Pons (tissue), 1 donor: ENCODE measurements at places on chromosomes 5 and 9.

DNA sequence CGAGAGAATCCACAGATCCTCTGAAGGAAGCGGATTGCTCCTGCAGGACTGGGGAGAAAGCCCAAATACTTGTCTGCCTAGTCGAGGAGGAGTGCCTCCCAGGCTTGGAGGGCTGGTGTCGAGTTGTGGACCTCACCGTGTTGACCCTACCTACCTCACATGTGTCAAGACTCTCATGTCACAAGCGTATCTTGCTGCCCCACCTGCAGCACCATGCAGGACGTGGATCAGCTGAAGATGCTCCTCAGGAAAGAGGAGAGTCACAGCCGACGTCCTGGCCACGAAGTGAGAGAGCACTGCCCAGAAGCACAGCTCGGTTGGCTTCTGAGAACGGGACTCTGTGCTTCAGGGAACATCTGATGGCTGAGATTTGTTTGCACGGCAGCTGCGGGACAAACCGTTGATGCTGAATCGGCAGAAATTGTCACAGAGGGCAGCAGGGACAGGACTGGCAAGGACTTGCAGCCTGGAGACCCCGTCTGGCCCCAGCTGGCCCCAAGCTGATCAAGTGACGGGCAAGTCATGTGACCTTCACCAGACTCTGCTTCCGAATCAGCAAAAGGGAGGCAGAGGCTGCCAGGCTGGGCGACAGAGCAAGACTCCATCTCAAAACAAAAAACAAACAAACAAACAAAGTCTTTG lies 119.1 kb upstream of the ITGA1 start:
- DNase-seq: no peak

DNA sequence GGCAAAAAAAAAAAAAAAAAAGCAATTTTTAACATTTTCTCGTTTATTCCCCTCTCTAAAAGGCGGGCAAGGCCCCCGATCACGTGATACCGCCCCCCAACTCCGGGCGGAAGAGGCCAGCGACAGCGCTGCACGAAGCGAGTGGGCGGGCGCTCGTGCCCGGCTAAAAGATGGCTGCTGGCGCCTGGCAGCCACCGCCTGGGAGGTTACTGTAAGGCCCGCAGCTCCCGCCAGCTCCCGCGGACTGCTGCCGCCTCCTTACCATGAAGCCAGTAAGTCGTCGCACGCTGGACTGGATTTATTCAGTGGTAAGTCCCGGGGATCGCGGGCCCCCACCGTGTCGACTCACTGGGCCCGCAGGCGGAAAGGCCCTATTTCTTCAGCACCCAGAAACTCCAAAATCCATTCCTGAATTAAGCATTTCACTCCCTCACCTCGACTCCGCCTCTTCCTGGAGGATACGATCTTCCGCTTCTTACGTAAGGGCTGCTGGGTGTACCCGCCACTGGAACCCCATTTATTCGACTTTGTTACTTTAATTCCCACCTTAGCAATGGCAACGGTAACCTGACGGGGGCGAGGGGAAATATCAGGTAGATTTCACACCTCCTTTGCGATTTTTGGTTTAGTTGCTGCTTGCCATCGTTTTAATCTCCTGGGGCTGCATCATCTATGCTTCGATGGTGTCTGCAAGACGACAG lies at the start of the genes SMIM27 and TOPORS:
SMIM27 (plus strand) TSS at position 156 of the 701 bp plus-strand sequence; CDS start at position 264, 108 bp downstream.
TOPORS (minus strand) TSS at position 415 of the 701 bp plus-strand sequence; CDS start at position 265, 150 bp downstream.
- DNase-seq: peak; percentile 97

DNA sequence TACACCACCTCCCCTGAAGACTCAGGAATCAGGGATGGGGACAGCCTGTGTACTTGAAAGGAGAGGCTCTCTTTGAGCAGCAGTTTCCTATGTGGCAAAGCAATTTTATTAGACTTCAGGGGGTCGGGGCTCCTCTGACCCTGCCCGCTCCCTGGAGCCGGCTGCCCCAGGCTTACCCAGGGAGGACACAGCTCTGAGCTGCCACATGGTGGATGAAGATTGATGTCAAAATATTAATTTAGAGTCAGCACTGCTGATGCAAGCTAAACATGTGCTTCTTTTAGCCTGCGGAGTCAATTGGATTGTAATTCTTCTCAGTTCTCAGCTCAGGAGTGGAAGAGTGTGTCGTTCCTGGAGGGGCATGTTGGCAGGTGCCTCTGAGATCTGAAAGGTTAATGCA lies 606.1 kb downstream of the KIF4B start:
- no peak for DNase-seq

DNA sequence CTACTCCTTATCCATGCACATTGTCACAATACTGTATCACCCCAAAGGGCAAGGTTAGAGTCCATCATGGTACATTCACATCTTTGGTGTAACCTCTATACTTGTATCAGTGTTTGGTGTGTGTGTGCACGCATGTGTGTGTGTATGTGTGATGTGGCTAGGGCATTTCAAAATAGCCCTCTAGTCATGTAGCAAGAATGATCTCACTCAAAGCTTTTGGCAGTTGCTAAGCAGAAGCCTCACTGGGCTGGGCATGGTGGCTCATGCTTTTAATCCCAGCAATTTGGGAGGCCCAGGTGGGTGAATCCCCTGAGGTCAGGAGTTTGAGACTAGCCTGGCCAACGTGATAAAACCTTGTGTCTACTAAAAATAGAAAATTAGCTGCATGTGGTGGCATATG lies 245.3 kb downstream of the ADGRV1 start:
- no peak for DNase-seq

- DNase-seq: no peak
These were observed 7.9 kb upstream of the ZNF608 start for GRCh38 chr5:124754206-124754927.

DNA sequence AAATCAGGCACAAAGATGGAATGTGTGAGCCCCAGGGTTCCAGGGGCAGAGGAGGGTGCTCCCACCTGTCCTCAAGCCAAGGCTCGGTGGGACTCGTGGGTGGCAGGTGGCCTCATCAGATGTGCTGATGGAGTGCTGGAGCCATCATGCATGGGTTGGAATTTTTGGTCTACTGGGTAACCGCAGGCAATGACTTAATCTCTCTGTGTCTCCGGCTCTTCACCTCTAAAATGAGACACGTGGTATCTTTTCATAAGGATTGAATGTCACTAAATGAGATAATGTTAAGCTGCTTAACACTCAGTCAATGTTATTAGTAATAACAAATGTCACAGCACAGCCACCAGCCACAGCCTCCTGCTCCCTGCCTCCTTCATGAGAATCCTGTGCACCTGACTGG lies 245.5 kb downstream of the HSPA4 start:
- DNase-seq: no peak

DNA sequence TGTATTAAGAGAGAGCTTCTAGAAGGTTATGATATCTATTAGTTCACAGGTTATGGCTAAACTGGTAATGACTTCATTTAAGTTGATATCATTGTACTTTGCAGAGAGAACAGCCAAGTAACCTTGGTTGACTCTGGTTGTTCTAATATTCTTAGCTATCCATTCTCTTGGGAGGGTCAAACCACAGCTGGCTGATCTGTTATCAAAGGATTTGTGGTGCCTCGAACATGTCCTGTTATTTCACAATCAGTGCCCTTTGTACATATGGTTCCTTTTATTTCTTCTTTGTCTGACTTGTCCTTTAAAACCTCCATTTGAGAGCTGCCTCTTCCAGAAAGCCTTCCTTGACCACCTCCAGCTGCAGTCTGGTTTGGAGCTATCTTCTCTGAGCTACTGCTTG lies 61.7 kb downstream of the PDE8B start:
- no peak for DNase-seq

DNA sequence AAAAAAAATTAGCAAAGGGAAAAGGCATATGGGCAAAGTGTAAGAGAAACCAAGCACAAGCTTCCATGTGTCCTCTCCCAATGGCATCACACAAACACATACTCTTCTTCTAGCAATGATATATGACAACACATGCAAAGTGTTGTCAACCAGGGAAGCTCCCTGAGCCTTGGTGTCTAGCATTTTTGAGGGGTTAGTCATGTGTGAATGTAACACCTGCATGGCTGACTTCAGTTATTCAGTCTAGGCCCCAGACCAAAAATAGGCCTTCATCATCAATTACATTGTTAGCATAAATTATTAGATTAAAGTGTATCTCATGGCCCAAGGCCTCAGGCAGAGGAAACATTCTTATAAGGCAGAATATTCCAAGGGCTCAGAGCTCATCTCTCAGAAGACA lies 450.0 kb downstream of the TLE1 start:
- DNase-seq: no peak

GRCh38 chr9:25703701-25704357 lies 25.6 kb upstream of the TUSC1 start:
- DNase-seq: no peak

DNA sequence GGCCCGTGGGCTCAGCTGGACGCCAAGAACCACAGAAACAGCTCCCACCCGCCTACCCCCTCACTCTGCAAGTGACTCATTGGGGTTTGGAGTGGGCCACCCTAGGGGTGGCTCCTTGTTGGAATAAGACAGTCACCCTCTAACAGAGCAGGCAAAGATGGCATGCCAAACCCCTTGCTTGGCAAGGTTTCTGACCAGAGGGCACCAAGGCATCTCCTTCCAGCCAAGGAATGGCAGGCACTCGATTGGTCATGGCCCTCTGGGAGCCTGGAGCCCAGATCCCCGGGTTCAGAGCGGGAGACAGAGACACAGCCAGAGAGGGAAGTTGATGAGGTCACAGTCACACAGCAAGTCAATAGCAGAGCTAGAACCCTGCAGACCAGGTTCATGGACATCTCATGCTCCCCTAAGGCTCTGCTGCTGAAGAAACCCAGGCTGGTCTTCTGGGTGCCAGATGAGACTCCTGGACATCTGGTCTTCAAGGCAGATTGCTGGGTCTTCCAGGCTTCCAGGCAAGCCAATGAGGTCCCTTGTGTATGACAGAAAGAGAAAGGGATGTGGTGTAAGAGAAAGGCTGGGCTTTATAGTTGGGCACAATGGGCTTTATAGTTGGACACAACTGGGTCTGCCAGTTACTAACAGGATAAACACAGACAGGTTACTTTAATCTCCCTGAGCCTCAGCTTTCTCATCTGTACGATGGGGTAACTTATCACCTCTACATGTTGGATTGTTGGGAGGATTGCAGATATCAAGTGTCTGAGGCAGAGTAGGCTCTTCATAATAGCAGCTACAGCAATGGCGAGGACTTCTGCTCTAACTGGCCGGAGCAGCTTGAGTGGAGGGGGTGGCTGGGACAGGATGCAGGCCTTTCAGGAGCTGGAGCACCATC lies 23.3 kb upstream of the KIF12 start:
- DNase-seq: no peak

DNA sequence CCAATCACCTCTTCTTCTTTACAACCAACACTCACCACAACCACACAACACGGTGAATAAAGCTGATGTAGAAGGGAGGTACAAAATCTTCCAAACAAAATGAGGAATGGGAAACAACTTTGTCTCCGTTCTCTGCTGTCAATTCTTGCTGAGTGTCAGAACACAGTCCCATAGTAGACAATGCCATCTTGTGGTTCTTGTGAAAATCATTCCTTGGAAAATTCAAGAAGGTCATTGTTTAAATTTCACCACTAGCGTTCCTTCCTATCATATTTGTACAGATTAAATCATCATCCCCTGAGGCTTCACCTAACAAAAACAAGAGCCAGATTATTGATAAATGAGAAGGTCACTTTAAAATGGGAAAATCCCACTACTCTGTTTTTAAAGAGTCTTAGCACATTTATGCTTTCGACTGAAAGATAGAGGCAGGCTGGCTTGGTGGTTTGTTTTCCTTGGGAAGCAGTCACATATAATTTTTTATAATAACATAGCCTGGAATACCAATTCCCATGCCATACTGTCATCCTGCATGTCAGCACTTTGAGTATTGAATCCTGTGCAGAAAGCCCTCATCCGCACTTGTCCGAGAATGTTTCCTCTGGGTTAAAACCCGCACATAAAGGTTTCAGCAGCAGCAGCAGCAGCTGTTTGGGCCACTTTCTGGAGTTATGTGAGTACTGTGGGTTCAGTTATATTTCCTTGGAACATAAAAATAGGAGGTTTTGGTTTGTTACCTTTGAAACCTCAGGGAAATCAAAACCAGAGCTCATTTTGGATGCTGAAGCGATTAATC lies 395.0 kb upstream of the SMARCA2 start:
- DNase-seq: peak; percentile 71

DNA sequence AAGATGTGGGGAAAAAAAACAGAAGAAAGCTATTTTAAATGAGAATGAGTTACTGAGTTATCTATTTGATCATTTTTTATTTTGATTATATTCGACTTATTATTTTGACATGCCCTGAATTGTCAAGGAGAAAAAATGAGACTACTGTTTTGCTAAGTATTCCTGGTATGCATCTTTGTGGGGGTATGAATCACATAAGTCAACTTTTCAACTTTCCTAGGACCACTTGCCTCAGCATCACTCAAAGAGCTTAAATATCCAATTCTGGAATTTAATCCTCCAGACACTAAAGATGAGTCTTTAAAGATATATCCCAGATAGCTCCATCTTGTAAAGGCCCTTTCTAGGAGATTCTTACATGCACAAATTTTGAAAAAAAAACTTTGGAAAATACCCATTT lies 17.4 kb upstream of the SPDL1 start:
- no peak for DNase-seq

GRCh38 chr5:143014017-143014651 lies 244.0 kb downstream of the ARHGAP26 start:
- DNase-seq: no peak

GRCh38 chr9:93122721-93123221 lies 11.3 kb downstream of the NINJ1 start:
- DNase-seq: no peak

- no peak for DNase-seq
These were observed 117.3 kb upstream of the LHFPL2 start for GRCh38 chr5:78765756-78766411.

DNA sequence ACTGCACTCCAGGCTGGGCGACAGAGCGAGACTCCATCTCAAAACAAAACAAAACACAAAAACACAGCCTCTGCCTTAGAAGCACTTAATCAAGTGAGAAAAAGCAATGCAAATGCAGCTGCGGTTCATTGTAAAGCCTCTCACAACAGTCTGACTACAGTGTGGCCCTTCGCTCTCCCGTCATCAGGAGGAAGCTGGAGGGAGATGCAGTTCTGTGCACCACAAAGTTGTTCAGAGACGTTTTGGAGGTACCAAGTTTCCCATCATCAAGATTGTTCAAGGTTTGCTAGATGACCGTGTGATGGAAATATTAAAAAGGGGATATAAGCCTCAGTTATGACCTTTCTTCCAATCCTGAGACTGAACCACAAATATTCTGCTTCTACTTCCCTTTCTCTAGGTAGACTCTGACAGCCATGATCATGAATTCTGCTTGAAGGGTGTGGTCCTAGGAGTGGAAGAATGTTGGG lies 40.9 kb downstream of the SEC61B start:
- no peak for DNase-seq
